ENCODE measurements at places on chromosomes 6 and 20.

DNA sequence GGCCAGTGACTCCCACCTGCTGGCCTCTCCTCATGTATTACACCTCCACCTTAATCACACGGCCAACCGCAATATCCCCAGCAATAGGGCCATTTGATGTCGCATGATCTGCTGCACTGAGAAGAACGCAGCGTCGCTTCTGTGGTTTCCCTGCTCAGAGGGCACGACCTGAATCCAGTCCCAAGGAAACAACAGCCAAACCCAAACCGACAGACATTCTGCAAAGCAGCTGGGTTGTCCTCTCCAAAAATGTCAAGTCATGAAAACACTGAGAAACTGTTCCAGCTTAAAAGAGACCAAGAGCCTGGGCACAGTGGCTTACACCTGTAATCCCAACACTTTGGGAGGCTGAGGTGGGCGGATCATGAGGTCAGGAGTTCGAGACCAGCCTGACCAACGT, 7.5 kb upstream of the BPI start:
- DNase-seq = no peak

- DNase-seq = no peak
Observed at GRCh38 chr20:41200446-41201202, 63.3 kb downstream of the PLCG1 start.

DNA sequence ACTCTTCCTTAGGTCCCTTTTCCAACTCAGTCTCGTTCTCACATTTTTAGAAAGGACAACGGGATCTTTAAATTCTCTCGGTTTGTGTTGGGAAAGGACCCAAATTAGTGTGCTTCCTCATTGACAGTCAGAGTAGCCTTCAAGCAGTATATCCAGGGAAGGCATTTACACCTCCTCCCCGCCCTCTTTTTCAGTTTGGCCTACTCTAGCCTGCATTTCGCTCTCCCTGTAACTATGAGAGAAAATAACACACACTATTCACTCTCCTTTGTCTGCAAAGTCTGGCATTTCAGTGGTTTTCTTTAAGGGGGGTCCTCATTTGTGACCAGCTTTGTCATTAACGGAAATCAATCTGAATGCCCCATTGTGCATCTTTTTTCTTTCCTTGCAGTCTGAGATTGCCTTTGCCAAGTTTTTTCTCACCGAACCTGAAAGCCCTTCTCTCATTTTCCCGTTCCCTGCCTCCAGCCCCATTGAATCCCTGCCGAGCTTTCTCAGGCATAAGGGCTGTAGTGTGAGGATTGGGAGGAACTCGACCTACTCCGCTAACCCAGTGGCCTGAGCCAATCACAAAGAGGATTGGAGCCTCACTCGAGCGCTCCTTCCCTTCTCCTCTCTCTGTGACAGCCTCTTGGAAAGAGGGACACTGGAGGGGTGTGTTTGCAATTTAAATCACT, 393 bp upstream of the FABP7 start:
- no peak for DNase-seq

- DNase-seq = no peak
Observed at GRCh38 chr6:169498916-169499513, 202.8 kb downstream of the WDR27 start.

DNA sequence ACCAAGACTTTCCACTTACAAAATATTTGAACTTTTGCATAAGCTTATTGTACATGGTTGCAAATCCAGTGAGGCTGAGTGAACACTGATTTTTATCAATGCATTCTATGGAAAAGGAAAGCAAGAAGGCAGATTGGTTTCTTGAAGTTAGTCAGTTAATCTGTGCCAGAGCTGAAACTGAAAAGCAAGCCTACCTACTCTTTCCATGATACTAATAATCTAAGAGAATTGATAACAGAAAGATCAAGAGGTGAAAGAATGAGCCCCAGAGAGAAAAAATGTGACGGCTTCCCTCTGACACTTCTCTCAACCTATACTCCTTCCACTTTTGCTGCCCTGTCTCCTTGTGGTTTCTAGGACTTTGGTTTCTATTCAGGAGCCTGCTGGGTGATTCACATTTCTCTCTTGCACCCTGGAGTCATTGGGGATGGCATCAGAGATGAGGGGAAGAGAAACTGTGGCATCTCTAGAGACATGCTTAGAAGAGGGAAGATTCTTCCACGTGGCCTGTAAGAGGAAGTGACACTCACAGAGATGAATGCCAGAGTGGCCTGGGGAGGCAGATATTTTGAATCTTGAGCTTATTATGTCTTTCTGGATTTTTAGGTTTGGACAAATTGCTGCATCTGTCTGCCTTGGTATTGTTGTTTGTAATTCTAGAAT, 158.6 kb upstream of the RIMS1 start:
- DNase-seq = no peak

GRCh38 chr20:63101781-63102720, 95.3 kb upstream of the BHLHE23 start:
- DNase-seq = peak; percentile 60

GRCh38 chr6:429515-430121, 38.1 kb downstream of the IRF4 start:
- DNase-seq = no peak

DNA sequence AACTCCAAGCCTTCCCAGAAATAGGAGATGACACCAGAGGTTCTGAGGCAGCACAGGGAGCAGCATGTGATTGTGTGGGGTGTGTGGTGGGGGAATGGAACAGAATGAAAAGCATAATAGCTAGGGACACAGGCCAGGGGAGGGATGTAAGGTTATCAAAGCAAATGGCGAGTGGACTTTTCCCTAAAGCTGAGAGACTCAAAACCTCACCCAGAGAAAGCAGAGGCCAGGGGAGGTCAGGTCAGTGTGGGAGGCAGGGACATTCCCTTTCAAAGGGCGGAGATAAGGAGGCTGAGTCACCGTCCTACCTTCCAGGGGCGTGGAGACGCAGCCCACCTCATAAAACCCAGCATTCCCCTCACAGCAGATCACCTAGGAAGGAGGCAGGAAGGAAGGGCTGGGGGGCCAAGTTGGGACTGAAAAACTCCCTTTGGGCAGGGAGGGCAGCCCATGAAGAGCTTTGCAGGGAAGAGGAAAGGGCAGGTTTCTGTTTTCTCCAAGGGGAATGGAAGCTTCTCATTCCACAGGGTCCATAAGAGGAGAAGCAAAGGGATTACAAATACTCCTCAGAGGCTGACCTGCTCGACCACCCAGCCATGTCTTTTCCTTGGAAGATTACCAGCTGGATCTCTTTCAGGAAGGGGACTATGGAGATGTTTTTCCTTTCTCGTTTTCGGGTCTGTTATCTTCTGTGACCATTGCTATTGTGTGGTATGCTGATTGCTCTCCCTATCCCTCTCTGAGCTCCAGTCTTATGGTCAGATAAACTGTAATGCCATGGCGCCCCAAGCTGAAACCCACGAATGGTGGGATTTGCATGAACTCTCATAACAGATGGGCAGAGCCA, 9.6 kb upstream of the LY6G5C start:
- DNase-seq = no peak

DNA sequence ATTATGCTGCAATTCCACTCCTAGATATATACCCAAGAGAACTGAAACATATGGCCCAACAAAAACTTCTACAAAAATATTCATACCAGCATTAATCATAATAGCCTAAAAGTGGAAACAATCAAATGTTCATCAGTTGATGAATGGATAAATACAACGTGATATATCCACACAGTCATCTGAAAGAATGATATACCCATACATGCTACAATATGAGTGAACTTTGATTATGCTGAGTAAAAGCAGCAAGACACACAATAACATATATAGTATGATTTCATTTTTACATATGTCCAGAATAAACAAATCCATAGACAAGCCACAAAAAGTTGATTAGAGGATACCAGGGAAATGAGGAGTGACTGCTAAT, 30.7 kb downstream of the CDK19 start:
- DNase-seq = no peak

GRCh38 chr6:135183532-135184440, 2.7 kb downstream of the MYB start:
- peak; percentile 80 for DNase-seq

GRCh38 chr6:39206250-39206721, 23.0 kb downstream of the KCNK5 start:
- DNase-seq = no peak

DNA sequence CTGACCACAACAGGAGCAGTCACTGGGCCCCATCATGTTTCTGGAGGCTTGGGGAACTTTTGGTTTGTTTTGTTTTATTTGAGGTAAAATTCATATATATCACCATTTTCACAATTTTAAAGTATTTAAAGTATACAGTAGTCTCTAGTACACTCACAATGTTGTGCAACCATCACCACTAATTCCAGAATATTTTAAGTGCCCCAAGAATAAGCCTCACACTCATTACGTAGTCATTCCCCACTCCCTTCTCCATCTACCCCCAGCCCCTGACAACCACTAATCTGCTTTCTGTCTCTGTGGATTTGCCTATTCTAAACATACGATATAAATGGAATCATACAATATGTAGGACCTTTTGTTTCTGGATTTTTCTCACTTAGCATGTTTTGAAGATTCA, 29.0 kb downstream of the RTN4IP1 start:
- no peak for DNase-seq

- DNase-seq = no peak
Observed at GRCh38 chr20:34190262-34190661, 51.0 kb upstream of the ASIP start.

- no peak for DNase-seq
Observed at GRCh38 chr6:4103929-4104328, 25.0 kb upstream of the FAM217A start.

DNA sequence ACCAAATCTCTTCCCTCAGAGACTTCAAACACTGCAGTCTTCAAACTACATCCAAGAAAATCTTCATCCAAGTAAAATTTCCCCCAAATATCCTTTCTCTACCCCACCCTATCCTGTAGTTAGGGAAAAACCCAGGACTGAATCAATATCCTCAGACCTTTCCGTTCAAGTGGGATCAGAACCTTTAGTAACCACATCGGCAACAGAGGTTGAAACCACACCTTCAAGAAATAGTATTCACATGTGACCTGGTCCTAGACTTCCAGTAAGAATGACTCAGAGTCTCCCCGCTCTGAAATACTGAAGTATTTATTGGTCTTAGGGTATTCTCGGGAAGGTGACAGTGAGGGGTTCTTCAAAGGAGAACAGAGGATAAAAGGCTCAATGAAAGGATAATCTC, 8.7 kb downstream of the HLA-DPA1 start:
- no peak for DNase-seq

DNA sequence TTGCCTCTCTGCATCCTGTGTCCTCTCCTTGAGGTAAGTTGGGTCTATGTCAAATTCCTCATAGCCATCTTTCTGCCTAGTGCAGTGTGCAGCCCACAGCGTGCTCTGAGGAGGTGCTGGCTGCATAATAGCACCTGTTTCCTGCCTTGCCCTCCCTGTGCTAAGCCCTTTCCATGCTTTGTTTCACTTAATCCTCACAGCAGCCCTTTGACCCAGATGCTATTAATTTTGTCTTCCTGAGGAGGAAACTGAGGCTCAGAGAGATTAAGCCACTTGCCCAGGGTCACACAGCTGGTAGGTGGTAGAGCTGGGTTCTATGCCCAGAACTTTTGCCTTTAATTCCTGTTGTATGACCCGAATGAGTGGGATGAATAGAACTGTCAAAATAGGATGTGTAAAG, 13.5 kb downstream of the FAM83D start:
- no peak for DNase-seq

DNA sequence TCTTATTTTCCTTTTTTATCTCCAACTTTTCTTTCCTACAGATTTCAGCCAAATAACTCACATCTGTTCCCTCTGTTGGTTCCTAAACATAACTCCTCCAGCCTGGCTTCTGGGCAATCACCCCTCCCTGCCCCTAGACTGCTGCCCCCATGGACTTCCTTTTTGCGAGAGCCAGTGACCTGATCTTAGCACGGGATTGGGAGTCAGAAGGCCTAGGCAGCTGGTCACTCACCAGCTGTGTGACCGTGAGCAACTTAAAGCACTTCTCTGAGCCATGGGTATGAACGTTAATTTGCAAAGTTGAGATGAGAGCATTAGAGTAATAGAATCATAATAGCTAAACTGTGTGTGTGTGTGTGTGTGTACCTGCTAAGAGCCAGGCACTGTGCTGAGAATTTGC, 4.5 kb upstream of the MMP9 start:
- DNase-seq = peak; percentile 51

GRCh38 chr6:98847779-98848538, 13.6 kb downstream of the POU3F2 start:
- DNase-seq = no peak

DNA sequence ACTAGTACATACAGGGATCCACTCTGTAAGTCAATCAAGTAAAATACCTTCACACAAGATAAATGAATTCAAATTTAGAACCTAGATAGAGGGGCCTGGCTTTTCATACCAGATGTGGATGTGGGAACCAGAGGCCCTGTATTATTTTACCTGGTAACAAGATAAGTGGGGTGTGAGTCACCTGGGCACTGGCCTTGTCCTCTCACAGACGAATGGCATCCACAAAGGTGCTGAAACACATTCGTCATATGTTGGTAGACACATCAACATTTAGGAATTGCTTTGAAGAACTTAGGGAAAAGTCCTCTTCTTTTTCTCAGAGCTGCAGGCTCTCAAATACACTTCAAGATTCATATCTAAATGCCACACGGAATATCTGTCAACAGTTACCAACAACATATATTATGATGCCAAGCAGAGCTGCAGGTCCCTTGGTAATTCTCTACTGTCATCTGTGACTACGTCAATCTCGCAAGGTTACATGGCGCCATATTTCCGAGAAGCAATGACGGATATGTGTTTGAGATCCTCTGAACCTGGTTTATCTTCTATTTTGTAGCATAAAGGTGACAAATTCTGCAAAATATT, 618.6 kb downstream of the EPM2A start:
- no peak for DNase-seq

GRCh38 chr6:35585658-35586057, 73.0 kb upstream of the TULP1 start:
- DNase-seq = no peak

DNA sequence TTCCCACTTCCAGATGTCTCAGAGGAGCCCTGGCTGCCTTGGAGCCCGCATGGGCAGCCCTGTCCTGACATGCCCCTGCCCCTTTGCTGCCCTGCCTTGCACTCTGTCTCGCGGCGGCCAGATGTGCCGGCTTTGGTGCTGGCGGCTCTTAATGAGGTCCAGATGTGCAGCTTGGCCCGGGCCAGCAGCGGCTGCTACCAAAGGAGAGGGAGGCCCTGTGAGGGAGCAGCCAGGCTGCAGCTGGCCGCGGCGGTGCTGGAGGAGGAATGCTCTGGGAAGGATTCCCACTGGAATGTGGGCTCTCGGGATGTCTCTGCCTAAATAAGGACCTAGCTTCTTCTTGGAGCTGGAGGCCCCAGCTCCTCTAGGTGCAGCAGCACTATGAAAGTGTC, 72.4 kb downstream of the FGD2 start:
- DNase-seq = no peak

DNA sequence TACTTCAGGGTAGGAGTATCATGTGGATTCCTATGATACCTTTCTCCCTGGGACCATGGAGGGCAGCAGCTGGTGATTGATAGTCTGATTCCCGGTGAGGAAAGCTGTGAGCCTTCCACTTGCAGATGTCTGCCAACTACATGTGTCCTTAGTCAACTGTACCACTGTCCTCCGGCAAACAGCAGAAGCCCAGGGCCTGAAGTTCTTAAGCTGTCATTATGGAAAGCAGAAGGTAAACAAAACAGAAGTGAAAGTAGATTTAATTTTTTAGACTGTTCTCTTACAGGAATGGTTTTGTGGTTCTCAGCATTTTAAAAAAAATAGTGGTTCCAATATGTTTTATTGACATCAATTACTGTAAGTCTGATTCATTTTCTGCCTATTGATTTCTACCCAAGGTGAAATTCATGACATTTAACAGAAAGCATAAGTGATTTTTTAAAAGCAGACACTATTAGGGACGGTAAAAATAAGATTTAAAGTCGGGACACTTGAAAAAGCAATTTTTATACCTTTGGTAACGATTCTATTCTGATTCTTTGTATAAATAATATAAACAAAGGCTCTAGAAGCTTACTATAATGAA, 36.6 kb downstream of the PTPN1 start:
- DNase-seq = no peak
